Sigmoid colon (tissue), 7 donors: ENCODE measurements at places on chromosomes 6 and 20. TPM values are rescaled to one million over a fixed set of nuclear protein-coding genes. Genes with fewer than 3 reads are reported as not detected.

The TBXT gene
- total RNA-seq = not detected

The NOX3 gene
- total RNA-seq = not detected

The POM121L2 gene
- total RNA-seq = not detected

The LY6G6D gene
- total RNA-seq = 21.2 TPM

The OPRL1 gene
- total RNA-seq = 0.71 TPM

The FOXA2 gene
- total RNA-seq = not detected

The UFL1 gene
- 30.1 TPM for total RNA-seq

The MEI4 gene
- not detected for total RNA-seq

The PTCRA gene
- total RNA-seq = not detected

The F13A1 gene
- 196 TPM for total RNA-seq

The DPPA5 gene
- total RNA-seq = not detected

The MYO6 gene
- 14.1 TPM for total RNA-seq
